ENCODE measurements at places on chromosomes 1 and 21.
A peak's percentile ranks its signal among the peaks of the same experiment; 100 is the strongest.

- DNase-seq = no peak
These were observed 7.0 kb downstream of the AKT3 start for GRCh38 chr1:243842978-243843511.

DNA sequence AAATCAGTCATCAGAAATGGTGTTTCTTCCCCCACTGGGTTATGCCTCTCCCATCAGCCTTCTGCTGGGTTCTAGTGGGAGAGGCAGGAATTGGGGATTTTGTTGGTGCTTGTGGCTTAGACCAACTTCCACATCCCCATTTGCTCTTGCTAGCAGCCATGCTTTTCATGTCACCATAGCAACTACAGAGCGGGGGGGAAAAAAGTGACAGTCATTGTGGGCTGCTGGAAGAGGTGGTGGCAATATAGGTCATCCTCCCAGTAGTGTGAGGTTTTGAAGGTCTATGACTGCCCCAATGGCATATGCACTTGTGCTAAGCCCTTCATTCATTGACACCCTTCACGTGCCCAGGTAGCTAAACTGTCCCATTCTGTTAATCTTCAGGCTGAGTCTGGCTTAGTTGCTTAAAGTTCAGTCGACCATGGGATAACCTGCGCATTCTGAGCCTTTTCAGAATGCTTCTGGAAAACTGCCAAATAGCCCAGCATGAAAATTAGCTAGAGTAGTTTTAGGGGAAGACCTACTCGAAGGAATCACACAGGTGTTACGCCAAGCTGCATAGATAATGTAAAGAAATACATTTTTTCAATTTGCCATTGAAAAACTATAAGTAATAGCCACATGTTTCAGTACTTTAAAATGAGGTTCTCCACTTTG is 53.7 kb upstream of the ZNF326 start:
- no peak for DNase-seq

DNA sequence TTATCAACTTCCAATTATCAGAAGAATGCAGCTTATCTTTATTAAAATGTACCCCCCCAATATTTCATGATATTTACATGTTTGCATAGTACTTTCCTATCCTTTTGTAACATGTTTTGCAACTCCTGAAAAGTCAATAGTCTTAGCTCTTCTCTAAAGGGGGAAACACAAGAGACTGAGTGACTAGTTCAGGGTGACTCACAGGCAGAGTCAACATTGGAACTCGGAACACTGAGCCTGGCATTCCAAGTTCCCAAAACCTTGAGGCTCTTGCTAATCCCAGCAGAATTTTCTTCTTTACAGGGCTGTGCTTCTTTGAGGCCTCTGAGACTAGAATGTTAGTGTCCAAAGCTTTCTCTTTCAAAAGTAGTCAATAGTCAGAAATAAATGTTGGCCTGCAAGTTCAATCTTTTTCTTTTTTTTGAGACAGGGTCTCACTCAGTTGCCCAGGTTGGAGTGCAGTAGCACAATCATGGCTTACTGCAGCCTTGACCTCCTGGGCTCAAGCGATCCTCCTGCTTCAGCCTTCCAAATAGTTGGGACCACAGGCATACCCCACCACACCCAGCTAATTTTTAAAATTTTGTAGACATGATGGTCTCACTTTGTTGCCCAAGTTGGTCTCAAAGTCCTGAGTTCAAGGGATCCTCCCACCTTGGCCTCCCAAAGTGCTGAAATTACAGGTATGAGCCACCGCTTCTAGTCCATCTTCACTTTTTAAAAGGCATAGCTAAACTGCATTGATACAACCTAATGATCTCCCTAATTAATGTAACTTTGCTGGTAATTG is 37.5 kb downstream of the ZNF281 start:
- DNase-seq = no peak

DNA sequence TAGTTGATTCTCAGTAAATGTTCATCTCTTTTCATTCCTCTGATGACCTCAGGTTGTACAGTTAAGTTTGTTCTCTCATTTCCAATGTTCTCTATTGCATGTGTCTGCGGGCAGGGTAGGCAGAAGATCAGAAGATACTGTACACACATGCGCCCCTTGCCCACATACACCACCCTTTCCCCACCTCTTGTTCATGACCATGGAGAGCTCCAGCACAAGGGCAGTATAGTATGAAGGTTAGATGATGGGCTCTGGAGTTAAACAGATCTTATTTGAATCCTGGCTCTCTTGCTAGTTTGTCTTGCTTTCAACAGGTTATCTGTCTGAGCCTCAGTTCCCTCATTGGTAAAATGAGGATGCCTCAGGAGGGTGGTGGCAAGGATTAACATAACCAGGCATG is 17.8 kb upstream of the PLD5 start:
- no peak for DNase-seq

- DNase-seq = no peak
These were observed 1.6 kb downstream of the ADGRL2 start for GRCh38 chr1:81802457-81802706.

GRCh38 chr1:53604291-53604919 is 134.6 kb downstream of the GLIS1 start:
- DNase-seq = no peak

DNA sequence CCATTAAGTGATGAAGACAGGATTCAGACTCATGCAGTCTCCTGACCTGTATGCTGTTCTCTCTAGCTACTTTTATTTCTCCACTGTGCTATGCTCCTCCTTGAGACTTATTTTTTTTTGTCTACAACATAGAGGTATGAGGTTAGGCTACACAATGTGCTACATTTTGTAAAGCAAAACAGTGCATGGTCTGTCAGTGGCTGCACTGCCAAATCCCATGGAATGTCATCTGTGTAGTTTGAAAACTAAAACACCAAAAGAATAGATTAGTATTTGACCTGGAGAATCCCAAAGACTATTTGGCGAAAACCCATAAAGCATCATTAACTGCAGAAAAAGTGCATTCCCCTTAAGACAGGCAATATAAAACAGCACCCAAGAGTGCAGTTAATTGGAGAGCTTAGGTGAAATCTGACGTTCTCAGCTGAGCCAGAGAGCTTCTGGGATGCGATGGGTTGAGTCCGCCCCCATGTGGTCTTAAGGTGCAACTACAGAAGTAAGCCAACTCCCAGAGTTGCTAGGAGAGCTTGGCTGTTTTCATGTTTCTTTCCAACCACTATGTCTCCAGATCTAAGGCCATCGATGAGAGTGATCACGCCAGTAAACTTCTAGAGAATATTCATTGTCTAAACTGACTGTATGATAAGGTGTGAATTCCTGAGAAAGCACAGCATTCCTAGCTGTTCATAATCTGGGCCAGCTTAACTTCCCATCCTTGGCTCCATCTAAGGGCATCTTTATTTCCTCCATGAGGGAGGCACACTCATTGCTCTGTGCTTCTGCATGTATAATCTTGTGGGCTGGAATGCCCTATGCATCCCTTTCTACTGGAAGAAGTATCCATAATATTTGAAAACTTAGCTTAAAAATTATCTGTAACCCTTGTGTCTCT is 20.7 kb upstream of the CYP2J2 start:
- no peak for DNase-seq

- DNase-seq = peak; percentile 86
These were observed 710 bp upstream of the HYI start for GRCh38 chr1:43454270-43455011.

GRCh38 chr1:164914208-164914607 is 355.2 kb downstream of the PBX1 start:
- DNase-seq = no peak

DNA sequence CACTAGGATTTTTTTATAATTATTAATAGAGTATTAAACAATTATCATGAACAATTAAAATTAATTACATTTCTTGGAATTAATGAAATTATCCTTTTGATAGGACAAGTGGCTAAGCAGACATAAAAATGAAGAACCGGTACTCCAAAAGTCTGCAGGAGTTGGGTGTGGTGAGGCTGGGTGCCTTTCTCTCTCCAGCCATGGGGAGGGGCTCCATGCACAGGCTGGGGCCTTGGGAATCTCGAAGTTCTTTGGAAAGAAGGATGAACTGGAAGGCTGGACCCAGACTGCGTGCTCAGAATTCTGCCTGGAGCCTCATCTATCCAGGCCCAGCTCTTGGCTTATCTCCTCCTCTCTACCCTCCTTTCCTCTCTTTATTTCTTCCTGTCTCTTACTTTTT is 94.1 kb downstream of the ACTL8 start:
- no peak for DNase-seq

DNA sequence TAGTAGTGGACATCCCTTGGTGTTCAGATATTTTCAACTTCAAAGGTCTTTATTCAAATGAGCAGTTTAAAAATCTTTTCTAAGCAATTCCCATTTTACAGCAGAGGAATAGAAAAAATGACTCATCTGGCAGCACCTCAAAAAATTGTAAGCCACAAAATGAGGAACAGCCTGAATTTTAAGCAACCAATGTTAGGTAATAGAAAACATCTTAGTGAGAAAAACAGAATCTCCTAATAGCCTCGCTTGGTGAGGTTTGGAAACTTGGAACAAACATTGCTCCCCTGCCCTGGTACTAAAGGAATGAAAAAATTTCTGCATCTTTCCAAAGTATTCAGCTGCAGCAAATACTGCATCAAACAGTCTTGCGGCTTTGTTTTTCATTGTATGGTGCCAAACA is 264.4 kb downstream of the NTNG1 start:
- no peak for DNase-seq

GRCh38 chr1:27380224-27380623 is 2.9 kb downstream of the CD164L2 start:
- no peak for DNase-seq

GRCh38 chr1:206606867-206607266 is 5.4 kb downstream of the EIF2D start:
- DNase-seq = no peak

- no peak for DNase-seq
These were observed 40.0 kb downstream of the L1TD1 start for GRCh38 chr1:62234688-62235087.

GRCh38 chr1:228087771-228088251 is 5.3 kb downstream of the ARF1 start:
- DNase-seq = peak; percentile 74

DNA sequence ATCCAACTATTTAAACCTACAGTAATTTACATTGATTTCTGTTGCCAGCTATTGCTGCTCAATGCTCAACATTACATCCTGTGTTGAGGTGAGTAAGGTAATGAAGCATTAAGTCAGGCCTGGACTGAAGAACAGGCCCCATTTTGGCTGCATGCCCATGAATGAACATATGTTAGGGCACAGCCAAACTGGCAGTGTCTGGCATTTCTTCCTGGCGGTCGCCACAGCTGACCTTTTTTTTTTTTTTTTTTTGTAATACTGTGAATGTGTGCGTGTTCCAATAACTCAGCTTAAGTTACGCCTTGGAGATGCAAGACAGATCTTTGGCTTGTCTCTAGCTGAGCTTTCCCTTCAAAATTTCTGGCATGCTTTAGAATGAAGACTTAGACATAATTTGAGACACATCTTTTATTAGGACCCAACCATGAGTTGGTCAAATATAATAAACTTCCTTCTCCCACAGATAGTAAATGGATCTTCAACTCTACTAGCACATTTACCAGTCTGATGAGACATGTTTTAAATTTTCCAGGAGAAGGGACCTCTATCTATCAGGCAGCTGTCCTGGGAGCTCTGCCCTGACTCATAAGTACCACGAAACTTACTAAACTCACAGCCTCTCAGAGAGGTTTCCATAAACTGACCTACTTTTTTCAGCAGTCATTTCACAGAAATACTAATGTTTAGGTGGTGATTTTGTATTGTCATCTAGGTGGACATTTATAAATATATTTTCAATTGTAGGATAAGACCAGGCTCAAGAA is 341.1 kb upstream of the RUNX1 start:
- no peak for DNase-seq

DNA sequence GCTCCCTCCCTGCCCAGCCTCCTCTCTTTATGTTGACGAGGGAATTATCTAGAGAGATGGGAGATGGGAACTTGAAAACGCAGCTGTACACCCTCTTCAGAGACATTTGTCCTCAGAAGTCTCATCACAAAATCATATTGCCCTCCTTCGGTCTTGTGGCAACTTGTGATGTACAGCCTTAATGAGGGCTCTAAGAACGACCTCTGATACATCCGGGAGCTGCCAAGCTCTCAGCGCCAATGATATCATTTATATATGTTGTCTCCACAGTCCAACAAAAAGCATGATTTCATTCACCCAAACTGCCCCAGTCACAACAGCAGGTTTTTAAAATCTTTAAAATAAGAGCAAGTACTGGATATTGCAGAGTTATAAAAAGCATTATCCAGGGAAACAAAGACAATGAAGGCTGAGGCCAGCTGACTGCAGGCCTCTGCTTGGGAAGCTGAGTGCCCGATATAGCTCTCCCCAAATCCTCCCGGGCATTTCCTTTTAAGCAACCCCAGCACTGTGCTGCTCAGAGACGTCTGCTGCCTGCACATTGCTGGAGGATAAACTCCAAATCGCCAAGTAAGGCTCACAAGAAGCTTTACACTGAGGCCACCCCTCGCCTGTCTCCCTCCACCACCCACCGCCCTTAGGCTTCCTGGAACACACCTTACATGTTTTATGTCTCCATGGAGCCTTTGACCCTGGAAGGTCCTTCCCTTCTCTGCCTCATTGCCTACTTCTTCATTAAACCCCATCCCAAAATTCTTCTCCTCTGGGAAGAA is 236.1 kb downstream of the C1orf94 start:
- no peak for DNase-seq

- DNase-seq = no peak
These were observed 6.5 kb downstream of the ENO1 start for GRCh38 chr1:8871965-8872399.

GRCh38 chr1:32972814-32973428 is 8.3 kb upstream of the RNF19B start:
- DNase-seq = peak; percentile 90

- DNase-seq = no peak
These were observed 38.6 kb downstream of the MEF2D start for GRCh38 chr1:156461781-156462647.

DNA sequence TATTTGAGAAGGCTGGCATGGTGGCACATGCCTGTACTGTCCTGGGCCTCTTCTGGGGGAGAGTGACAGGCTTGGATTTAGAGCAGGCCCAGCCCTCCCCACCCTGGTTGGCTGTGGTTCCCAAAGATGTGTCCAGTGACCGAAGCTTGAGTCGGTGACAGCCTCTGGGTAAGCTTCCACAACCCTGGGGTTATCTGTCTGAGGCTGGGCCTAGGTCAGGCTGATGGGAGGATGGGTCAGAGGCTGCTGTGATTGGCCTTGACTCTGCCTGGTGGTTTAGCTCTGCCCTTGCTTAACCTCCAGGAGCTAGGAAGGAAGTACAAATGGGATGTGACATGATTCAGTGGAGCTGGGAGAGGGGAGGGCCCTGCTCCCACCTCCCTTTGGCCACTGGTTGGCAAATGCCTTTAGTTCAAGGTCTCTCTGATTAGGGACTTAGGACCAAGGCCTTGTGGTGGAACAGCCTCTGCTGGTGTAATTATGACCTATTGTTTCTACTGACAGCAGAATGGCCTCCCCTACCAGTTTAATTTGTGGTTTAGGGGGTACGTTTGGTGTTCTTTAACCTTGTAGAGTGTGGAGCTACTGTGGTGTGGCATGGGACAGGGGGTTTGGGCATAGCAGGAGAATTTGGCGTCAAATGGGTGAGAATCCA is 16.6 kb downstream of the NUDC start:
- DNase-seq = no peak

DNA sequence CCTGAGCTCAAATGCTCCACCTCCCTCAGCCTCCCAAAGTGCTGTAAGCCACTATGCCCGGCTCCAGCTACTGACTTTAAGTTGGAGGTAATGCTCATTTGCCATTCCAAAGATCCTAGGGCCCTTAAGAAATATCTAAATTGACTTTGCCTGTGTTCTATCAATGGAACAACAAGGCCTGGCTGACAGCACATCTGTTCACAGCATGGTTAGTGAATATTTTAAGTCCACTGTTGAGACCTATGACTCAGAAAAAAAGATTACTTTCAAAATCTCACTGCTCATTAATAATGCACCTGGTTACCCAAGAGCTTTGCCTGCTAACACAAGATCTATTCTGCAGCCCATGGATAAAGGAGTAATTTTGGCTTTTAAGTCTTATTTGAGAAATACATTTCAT is 3.5 kb upstream of the SSX2IP start:
- DNase-seq = no peak

Data from upper lobe of right lung (tissue), 1 donor.